ENCODE measurements at places on chromosomes 4 and X.
A peak's percentile ranks its signal among the peaks of the same experiment; 100 is the strongest.

- H3K4me1 ChIP-seq: no peaks in the 10 kb centered on the region
- H3K4me3 ChIP-seq: no peak overlapping the region
- H3K27me3 ChIP-seq: no peaks in the 10 kb centered on the region
- H3K27ac ChIP-seq: no peak overlapping the region
Observed at GRCh38 chr4:83889802-83890201, 353.9 kb downstream of the GPAT3 start.

- no peaks in the 10 kb centered on the region for H3K4me1 ChIP-seq
- peak overlapping the region; percentile 48 for H3K27ac ChIP-seq
- no peak for DNase-seq
- peaks cover 5% of the 10 kb centered on the region for H3K36me3 ChIP-seq
- H3K27me3 ChIP-seq: no peaks in the 10 kb centered on the region
Observed at GRCh38 chrX:7083468-7084396, 63.8 kb upstream of the STS start.

- no peak for DNase-seq
- no peaks in the 10 kb centered on the region for H3K27me3 ChIP-seq
- H3K27ac ChIP-seq: no peak overlapping the region
- no peak overlapping the region for H3K4me3 ChIP-seq
Observed at GRCh38 chrX:72086995-72087394, 44.7 kb downstream of the RTL5 start.

GRCh38 chr4:14008494-14008893 is 381.0 kb upstream of the BOD1L1 start:
- H3K36me3 ChIP-seq: no peaks in the 10 kb centered on the region
- no peaks in the 10 kb centered on the region for H3K4me1 ChIP-seq
- H3K27ac ChIP-seq: no peak overlapping the region

All from heart right ventricle (tissue), 16 donors.